ENCODE measurements at places on chromosomes 16 and 17.

GRCh38 chr17:6323626-6324356 lies 111.1 kb downstream of the AIPL1 start:
- no peak for DNase-seq

- DNase-seq, result no peak
Measured at GRCh38 chr16:66304961-66305360, 61.5 kb upstream of the CDH5 start.

- DNase-seq, result no peak
Measured at GRCh38 chr16:4200781-4201137, 41.1 kb downstream of the SRL start.

GRCh38 chr17:39186481-39187002 lies 10.9 kb downstream of the CACNB1 start:
- DNase-seq, result no peak

DNA sequence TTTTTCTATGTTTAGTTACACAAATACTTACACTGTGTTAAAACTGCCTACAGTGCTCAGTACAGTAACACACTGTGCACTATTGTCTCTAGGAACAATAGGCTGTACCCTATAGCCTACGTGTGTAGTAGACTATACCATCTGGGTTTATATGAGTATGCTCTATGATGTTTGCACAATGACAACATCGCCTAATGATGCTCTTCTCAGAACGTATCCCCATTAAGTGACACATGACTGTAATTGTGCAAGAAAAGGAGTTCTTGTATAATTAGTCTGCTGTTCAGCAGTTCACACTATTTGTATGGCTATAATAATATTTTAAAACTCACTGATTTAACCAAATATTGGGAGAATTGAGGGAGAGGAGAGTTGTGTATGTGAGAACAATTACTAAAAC lies 173.7 kb downstream of the TRIM37 start:
- DNase-seq, result no peak

- DNase-seq, result no peak
Measured at GRCh38 chr17:79944251-79944812, 91.3 kb downstream of the TBC1D16 start.

DNA sequence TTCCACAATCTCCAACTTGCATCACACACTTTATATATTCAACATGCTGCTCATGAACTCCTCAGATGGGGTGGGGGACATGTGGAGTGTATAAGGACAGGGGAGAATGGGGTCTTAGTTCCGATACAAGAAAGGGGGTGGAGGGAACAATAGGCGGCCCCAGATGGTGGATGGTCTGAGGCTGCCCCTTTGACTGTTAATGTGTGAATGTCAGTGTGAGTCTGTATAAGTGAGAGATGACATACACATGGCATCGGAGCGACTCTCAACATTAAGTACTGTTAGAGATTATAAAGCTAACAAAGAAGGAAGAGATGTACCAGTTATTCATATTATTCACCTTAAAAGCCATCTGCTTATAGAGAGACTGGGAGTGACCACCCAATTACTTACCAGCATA lies 193.1 kb downstream of the AXIN2 start:
- DNase-seq, result no peak

DNA sequence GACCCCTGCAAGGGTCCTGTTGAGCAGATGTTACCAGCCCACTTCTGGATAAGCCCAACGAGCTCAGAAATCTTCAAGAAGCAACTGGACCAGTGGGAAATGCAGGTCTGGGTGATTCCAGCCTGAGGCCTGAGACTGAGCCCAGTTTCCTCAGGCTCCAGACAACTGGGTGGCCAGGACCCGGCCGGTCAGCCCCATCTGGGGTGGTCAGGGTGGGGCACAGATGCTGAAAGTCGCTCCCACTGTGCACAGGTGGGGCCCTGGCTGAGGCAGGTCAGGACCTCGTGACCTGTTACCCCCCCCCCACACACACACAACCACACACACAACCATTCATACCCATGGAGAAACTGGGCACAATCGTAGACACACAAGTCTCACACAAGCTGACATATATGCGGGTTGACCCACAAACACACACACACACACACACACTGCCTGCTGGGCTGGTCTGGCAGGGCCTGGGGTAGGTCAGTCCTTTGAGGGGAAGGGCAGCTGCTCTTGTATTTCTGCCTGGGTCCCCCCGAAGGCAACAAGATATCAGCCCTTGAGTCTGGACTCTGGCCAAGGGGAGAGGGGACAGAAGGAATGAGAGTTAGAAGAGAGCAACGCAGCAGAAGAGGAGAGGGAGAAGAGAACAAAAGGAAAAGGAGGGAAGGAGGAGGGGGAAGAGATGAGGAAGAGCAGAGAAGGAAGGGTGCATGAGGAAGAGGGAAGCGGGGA lies 99.0 kb upstream of the CDH5 start:
- DNase-seq, result no peak

DNA sequence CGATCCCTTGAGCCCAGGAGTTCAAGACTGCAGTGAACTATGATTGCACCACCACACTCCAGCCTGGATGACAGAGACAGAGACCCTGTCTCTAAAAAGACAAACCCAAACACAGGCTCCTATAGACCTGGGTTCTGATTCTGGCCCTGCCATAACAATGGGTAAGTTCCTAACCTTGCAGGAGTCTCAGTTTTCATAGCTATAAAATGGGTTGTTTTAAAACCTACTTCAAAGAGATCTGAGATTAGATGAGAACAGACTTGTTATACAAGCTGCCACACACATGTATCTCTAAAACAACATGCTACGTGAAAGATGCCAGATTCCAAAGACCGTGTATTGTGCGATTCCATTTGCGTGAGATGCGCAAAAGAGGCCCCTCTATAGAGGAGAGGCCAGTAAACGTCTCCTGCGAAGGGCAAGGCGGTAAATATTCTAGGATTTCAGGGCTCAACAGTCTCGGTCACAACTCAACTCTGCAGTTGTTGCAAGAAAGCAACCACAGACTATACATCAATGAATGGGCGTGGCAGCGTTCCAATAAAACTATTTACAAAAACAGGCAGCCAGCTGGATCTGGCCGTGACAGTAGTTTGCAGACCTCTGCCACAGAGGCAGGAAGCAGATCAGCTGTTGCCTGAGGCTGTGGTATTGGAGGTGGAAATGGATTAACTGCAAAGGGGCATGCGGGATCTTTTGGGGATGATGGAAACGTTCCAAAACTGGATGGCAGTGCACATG lies 5.9 kb downstream of the CORO7 start:
- no peak for DNase-seq

GRCh38 chr17:8277317-8277716 lies 11.2 kb upstream of the RANGRF start:
- DNase-seq, result no peak

DNA sequence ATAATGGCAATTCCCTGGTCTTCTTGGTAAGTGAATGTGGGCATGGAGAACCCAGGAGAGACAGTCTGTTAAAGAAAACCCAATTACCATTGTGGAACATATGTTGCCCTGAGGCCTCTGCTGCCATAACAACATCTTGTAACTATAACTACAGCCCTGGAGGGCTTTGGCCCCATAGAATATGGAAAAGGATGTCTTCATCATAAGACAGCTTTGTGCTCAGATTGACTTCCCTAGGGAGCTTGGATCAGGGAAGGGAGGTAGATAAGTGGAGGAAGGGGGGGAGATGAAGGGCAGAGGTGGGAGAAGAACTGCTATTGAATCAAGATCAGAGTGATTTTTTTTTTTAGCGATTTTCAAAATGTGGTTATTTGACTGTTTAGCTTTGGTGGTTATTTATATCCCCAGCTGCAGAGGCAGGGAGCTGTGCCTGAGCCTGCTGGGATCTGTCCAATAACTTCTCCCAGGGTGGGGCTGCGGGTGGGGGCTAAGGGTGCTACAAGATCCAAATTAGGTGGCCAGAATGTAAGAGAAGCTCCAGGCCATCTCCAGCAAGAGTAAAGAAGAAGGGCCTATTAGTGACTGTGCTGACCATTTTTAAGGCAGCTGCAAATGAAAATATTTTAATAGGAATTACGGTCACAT lies 5.3 kb upstream of the KAT7 start:
- DNase-seq, result no peak

DNA sequence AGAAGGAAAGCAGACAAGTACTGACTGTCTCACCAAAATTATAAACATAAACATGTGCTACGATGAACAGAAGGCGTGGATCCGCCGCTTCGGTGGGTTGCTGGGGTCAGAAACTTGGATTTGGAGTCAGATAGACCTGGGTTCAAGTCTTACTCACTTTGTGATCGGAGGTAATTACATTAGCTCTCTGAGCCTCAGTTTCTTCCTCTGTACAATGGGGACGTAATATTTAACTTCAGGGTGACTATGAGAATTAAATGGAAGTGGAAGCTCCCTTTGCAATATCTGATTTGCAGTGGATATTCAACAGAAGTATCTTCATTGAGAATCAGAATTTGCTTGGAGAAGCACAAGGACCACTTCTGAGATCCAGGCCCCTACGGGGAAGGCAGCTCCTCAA lies 6.2 kb downstream of the RHBDL3 start:
- no peak for DNase-seq

DNA sequence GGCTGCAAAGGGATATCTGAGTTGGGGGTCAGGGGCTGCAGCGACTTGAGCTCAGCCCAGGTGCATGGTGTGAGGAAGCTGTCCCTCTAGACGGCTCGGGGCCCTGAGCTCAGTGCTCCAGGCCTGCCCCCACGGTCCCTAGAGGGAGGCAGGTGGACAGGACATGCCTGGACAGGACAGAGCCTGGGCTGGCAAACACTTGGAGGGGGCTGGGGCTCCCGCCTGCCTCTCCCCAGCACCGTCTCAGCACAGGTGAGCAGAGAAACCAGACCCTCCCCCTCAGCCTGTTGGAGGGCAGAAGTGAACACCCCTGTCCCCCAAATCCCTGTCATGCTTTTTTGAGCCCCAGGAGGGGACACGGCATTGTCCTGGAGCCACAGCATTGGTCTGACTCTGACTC lies 11.4 kb upstream of the SLC38A10 start:
- DNase-seq, result no peak

- DNase-seq, result no peak
Measured at GRCh38 chr16:980595-980854, 1.0 kb upstream of the SOX8 start.

GRCh38 chr16:50954469-50954868 lies 196.6 kb downstream of the SALL1 start:
- DNase-seq, result no peak

- no peak for DNase-seq
Measured at GRCh38 chr17:41660221-41660711, 28.4 kb upstream of the EIF1 start.

DNA sequence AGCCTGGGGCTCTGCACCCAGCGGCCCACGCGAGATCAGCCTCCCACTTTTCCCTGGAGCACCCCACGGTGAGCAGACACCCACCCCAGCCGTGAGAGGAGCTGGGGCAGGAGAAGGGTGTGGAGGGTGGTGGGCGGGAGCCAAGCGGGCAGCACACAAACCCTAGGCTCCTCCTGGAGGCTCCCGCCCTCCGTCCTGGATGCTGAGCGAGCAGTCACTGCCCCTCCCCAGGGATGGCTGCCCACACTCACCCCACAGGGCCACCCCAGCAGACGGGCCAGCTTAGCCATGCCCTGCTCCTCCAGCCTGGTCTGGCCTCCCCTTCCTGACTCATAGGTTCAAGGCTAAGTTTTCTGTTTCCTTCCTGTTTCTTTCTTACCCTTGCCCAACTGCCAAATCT lies 15.7 kb upstream of the ABCC3 start:
- DNase-seq, result no peak

- DNase-seq, result no peak
Measured at GRCh38 chr16:60792437-60792836, 1243.8 kb downstream of the CDH8 start.

- no peak for DNase-seq
Measured at GRCh38 chr17:49515196-49515770, 20.2 kb downstream of the NGFR start.

DNA sequence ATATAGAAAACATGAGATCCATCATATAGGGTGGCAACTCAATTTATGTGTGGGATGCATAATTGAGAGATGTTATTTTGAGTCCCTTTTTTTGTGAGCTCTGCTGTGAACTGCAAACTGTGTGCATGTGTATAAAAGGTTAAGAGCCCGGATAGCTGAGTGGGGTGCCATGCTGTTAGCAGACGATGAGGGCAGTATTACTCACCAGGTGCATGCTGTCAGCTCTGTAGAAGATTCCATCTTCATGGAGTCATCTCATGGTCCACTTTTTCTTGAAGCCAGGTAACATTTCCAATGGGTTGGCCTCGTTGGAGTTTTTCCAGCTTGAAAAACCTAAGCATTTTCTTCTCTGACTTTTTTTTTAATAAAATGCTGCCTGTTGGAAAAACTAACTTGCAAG lies 43.0 kb upstream of the RHBDL3 start:
- DNase-seq, result no peak

- no peak for DNase-seq
Measured at GRCh38 chr17:2398655-2399571, 1.9 kb downstream of the MNT start.

DNA sequence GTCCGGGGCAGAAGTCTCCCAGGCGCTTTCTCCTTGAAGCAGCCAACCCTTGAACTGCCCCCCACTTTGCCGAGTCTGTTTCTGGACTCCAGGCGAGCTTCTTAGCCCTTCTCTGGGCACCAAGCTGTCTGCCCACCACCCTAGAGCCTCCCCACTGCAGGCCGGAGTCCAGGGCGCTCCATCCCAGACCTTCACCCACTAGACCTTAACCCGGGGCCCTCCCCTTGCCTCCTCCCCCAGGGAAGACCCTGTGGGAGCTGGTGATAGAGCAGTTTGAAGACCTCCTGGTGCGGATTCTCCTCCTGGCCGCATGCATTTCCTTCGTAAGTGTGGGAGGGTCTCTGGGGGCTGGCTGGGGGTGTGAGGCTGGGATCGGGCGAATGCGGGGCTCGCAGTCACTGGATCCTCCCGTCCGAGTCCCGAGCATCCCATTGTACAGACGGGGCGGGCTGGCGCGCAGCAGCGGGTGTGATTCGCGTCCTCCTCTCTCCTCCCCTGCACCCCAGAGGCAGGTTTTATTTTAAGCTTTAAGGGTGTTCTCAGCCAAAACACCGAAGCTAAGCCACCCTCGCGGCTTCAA lies 1.1 kb downstream of the ATP2A1 start:
- DNase-seq, result no peak

GRCh38 chr17:36949461-36949927 lies 740 bp downstream of the AATF start:
- DNase-seq, result no peak

GRCh38 chr17:55090079-55090492 lies 121.5 kb downstream of the STXBP4 start:
- DNase-seq, result peak; percentile 5
